ENCODE measurements at places on chromosomes 1 and 21.

DNA sequence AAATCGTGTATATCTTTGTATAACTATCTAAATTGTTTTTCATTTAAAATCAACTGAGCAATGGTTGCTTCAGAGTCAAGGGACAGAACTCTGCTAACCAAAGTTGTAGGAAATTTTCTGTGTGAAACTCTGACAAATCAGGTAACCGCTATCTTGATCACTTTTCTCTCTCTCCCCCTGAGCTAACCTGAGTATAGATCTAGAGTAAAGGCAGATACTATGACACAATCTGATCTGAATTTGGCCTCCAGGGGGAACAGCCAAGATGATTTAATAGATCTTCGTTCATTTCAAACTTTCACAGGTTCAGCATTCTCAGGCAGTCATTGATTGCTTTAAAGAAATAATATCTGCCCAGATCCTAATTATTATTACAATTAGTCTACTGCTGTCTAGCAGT lies 472.8 kb downstream of the NUF2 start:
- no peak for DNase-seq

GRCh38 chr1:34779962-34780361 lies 1.1 kb upstream of the GJB3 start:
- DNase-seq, result no peak

- DNase-seq, result peak; percentile 44
Observed at GRCh38 chr1:221234791-221235190, 355.5 kb downstream of the HLX start.

GRCh38 chr21:16070207-16070651 lies 340.4 kb downstream of the USP25 start:
- no peak for DNase-seq

GRCh38 chr1:89999628-90000027 lies 4.7 kb downstream of the ZNF326 start:
- no peak for DNase-seq

GRCh38 chr1:229567109-229567868 lies 8.8 kb upstream of the ABCB10 start:
- DNase-seq, result no peak

DNA sequence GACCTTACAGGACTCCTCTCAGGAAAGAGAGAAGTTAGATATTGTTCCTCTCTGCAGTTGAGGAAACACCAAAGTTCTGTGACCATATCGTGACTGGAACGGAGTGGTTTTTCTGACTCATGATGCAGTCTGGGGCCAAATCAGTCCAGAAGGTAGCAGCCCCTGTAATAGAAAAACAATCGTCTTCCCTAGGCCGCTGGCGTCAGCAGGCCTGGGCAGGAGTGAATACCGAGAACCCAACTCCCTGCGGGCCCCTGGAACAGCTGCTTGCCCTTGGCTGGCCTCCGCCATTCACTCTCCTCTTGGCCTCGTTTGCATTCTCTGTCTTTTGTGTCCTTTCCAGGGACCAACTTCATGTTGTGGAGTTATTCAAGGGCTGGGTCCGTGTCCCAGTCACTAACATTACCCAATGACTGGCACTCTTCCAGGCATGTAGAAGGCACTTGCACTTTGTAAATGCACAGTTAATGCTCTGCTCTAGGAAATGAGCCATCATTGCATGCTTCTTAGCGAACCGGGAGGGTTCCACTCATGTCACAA lies 10.9 kb upstream of the CD101 start:
- peak; percentile 94 for DNase-seq

GRCh38 chr1:55007625-55008024 lies 8.9 kb downstream of the BSND start:
- peak; percentile 78 for DNase-seq

- DNase-seq, result no peak
Observed at GRCh38 chr1:39890273-39890672, 7.0 kb upstream of the TRIT1 start.

DNA sequence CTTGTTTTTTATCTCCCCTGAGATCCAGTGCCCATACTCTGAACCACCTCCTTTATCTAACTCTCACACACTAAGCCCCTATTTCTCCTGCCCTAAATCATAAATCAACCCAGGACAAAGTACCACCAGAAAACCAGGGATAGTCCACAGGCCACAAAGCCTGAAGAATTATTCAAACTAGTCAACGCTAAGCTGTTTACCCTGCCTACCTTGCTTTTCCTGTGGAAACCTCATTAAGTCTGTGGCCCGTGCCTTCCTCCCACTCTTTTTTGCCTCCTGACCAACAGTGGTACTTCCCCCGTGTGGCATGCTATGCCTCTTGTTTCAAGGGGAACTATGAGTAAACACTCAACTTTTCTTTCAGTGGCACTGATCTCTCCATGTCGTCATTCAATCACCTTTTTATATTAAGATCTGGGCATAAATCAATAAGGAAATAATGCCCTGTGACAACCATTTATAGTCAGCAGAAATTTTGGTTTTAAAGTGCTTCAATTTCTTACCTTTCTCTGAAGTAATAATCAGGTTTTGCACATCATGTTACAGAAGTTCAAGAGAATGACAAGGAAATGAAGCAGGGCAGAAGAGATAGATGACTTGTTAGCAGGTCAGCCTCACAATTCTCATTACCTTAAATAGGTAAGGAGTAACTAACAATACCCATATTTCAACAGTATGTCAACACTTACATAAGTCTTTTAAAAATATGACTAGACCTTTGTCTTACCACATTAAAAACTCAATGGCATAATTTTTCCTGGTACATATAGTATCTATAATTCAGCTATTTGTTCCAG lies 32.1 kb downstream of the EYA3 start:
- no peak for DNase-seq

DNA sequence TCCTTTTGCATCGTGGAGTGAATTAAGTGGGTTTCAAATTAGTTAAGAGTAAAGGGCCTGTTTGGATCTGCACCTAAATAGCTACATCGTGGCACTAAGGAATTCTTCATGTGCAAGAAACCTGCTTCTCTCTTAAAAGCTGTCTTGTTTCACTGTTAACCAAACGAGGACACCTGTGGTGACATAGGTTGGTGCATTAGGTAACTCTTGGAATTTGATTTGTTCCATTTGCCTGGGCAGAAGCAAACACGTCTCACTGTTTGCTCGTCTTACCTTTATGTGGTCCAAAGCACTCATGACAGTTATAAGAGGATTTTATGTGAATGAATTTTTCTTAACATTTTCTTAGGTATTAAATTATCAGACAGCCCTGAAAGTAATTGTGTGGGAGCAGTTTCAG lies 60.9 kb downstream of the PRDM2 start:
- DNase-seq, result no peak

GRCh38 chr1:45009956-45010854 lies 919 bp downstream of the HECTD3 start:
- no peak for DNase-seq

GRCh38 chr1:167412072-167412471 lies 106.3 kb downstream of the CD247 start:
- DNase-seq, result no peak

- DNase-seq, result no peak
Observed at GRCh38 chr1:198649232-198649967, 10.6 kb downstream of the PTPRC start.

DNA sequence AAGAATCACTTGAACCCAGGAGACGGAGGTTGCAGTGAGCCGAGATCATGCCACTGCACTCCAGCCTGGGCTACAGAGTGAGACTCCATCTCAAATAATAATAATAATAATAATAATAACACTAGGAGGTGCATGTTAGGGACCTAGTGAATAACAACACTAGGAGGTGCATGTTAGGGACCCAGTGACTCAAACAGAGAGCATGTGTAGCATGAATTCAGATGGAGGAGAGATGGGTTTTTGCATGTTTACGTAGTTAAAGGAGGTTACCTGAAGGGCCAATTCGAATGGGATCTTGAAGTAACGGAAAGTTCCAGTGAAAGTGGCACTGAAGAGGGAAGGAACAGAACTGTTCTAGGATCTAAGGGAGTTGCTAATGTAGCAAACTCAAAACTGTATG lies 7.1 kb upstream of the KCNK1 start:
- DNase-seq, result no peak

DNA sequence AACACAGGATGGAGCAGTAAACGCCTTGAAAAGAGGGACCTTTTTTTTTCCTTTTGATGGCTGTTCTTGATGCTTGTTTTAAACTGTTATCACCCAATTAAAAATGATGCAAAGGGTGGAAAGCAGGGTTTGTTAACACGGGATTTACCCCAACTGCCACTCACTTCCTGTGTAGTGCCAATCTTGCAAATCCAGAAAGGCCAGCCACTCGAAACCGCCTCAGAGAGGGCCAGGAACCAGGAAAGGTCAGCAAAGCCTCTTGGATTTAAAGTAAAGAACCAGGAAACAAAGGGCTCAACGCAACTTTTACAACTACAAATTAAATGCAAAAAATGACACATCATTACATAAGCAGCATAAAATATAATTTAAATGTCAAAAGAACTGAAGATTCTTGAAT lies 347.4 kb downstream of the PDE4B start:
- DNase-seq, result peak; percentile 10

DNA sequence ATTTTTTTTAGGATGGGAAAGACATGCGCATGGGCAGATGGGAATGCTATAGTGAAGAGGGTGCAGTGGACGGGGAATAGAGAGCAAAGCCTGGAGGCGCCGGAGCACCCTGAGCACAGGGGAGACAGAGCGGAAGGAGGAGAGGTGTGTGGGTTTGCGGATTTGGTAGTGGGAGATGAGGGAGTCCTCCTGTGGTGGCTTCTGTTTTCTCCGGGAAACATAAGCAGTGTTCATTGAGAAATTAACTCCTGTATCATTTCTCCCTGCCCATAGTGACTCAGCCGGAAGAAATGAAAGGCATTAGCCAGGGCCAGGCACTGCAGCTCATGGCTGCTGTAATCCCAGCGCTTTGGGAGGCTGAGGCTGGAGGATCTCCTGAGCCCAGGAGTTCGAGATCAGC lies 4.7 kb upstream of the PTPRF start:
- peak; percentile 79 for DNase-seq

GRCh38 chr1:164562511-164562910 lies 3.5 kb downstream of the PBX1 start:
- DNase-seq, result no peak

DNA sequence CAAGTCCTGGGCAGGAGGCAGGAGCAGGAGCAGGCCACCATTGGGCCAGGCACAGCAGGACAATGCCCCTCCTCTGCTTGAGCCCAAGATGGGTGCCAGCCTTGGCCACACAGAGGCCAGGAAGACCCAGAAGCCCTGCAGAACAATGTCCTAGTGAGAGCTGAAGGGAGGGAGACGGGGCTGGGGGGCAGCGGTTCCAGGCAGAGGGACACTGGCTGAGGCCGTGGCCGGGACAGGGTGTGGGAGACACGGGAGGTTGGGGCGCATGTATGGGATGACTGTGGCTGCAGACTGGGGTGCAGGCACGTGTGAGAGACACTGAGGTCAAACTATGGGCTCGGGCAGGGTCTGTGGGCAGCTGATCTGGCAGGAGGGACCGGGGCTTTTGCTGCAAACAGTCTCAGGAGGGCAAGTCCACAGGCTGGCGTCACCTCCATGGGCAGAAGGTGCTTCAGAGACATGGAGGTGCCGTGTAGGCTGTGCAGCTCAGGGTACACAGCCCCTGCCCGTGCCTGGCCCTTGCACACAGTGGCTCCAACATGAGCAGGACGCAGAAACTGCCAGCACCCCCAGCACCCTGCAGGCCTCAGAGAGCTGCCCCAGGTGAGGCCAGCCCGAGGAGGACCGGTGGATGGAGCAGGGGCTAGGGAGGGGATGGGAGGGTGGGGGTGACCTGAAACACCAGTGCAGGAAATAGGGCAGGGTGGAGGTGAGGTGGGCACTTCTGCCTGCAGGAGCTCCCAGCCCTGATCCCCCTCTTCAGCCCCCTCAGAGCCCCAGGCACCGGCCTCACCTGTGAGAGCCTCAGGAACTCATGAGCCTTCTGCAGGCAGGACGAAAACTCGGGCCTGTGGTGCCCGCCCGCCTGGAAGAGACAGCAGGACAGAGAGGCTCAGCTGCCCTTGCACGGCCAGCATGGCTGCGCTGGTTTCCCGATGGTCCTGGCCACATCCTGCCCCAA lies 19.5 kb downstream of the LSS start:
- DNase-seq, result no peak

- no peak for DNase-seq
Observed at GRCh38 chr1:94358630-94359599, 59.3 kb upstream of the ABCD3 start.

- no peak for DNase-seq
Observed at GRCh38 chr1:26286064-26286416, 6.2 kb downstream of the SH3BGRL3 start.

Data from HT1080 (cell line).